Sigmoid colon (tissue), 7 donors: ENCODE measurements at places on chromosomes 1 and 21. TPM values are rescaled to one million over a fixed set of nuclear protein-coding genes. Genes with fewer than 3 reads are reported as not detected.
A peak's percentile ranks its signal among the peaks of the same experiment; 100 is the strongest.

AKT3 gene
- total RNA-seq: 66.4 TPM

CHD5 gene
- total RNA-seq: 1.6 TPM

FAM110D gene
- 4.2 TPM for total RNA-seq

GRCh38 chr1:217924924-217925323 lies 293.8 kb downstream of the SPATA17 start:
- no peak overlapping the region for H3K27ac ChIP-seq
- no peaks in the 10 kb centered on the region for H3K27me3 ChIP-seq
- no peak for DNase-seq
- H3K4me3 ChIP-seq: no peak overlapping the region

AADACL4 gene
- not detected for total RNA-seq

- no peak overlapping the region for H3K4me3 ChIP-seq
- DNase-seq: no peak
- H3K27ac ChIP-seq: no peak overlapping the region
- no peaks in the 10 kb centered on the region for H3K27me3 ChIP-seq
- no peaks in the 10 kb centered on the region for H3K4me1 ChIP-seq
Measured at GRCh38 chr1:73136975-73137374, 854.6 kb upstream of the NEGR1 start.

- H3K4me3 ChIP-seq: no peak overlapping the region
- H3K27ac ChIP-seq: no peak overlapping the region
- no peaks in the 10 kb centered on the region for H3K27me3 ChIP-seq
- H3K36me3 ChIP-seq: no peaks in the 10 kb centered on the region
- no peaks in the 10 kb centered on the region for H3K4me1 ChIP-seq
- DNase-seq: no peak
Measured at GRCh38 chr1:177411381-177411780, 240.6 kb downstream of the BRINP2 start.

- no peaks in the 10 kb centered on the region for H3K27me3 ChIP-seq
- H3K4me3 ChIP-seq: no peak overlapping the region
- no peaks in the 10 kb centered on the region for H3K36me3 ChIP-seq
- DNase-seq: peak; percentile 92
Measured at GRCh38 chr1:229227298-229227919, 43.5 kb upstream of the RAB4A start.

PLD5 gene
- total RNA-seq: 1.5 TPM

CASQ1 gene
- total RNA-seq: 2.3 TPM

GRCh38 chr1:205515781-205516253 lies 11.3 kb downstream of the CDK18 start:
- peak overlapping the region; percentile 52 for H3K27ac ChIP-seq
- H3K4me3 ChIP-seq: no peak overlapping the region
- peak; percentile 91 for DNase-seq
- H3K36me3 ChIP-seq: no peaks in the 10 kb centered on the region

GRCh38 chr1:100769906-100770646 lies 50.5 kb downstream of the VCAM1 start:
- H3K27me3 ChIP-seq: no peaks in the 10 kb centered on the region
- no peak overlapping the region for H3K4me3 ChIP-seq
- H3K27ac ChIP-seq: no peak overlapping the region
- DNase-seq: no peak

LMX1A gene
- total RNA-seq: not detected

- no peaks in the 10 kb centered on the region for H3K4me1 ChIP-seq
- no peaks in the 10 kb centered on the region for H3K36me3 ChIP-seq
- H3K27me3 ChIP-seq: no peaks in the 10 kb centered on the region
- H3K4me3 ChIP-seq: no peak overlapping the region
- no peak for DNase-seq
Measured at GRCh38 chr21:14684071-14684470, 138.0 kb upstream of the SAMSN1 start.

GRCh38 chr21:38286739-38287471 lies 30.1 kb downstream of the KCNJ15 start:
- no peak overlapping the region for H3K27ac ChIP-seq
- H3K36me3 ChIP-seq: no peaks in the 10 kb centered on the region
- H3K4me1 ChIP-seq: no peaks in the 10 kb centered on the region
- no peak for DNase-seq
- no peak overlapping the region for H3K4me3 ChIP-seq

DNA sequence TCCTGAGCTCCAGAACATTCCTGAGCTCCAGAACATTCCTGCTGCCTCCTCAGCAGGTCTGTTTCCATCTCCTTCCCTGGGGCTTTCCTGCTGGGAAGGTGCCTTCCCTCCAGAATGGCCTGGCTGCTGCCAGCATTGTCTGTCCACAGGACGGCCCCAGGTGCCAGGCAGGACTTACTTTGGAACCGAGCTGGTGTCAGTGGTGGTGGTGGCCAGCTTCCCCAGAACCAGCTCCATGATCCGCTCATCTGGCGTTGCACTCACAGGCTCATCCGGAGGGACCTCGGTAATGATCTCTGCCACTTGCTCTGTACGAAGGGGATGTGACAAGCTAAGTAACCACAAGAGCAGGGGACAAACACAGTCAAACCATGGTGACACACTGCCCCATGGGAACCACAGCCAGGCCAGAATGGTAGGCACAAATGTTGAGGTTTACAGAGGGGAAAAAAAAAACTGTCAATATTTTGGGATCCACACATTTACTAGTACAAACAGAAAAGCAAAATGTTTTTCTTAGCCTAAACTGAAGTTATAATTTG lies 41.3 kb downstream of the PRDM15 start:
- no peak overlapping the region for H3K4me3 ChIP-seq
- H3K36me3 ChIP-seq: peaks cover 38% of the 10 kb centered on the region
- no peaks in the 10 kb centered on the region for H3K4me1 ChIP-seq
- no peak overlapping the region for H3K27ac ChIP-seq
- DNase-seq: no peak

DNA sequence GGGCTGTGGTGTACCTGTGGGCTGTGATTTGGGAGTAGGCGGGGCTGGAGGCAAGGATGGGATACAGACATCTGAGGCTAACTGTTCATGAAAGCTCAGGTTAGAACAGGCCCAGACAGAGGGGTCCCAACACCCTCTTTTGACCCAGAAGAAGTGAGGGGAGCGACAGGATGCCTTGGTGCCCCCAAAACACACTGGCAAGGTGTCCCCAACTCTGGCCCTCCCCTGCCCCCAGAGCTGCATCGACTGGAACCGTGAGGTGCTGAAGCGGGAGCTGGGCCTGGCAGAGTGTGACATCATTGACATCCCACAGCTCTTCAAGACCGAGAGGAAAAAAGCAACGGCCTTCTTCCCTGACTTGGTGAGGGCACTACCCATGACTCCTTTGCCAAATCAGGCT lies 27.6 kb upstream of the PADI4 start:
- H3K36me3 ChIP-seq: no peaks in the 10 kb centered on the region
- no peaks in the 10 kb centered on the region for H3K4me1 ChIP-seq
